ENCODE measurements at places on chromosomes 13 and 19. TPM values are rescaled to one million over a fixed set of nuclear protein-coding genes. Genes with fewer than 3 reads are reported as not detected.

GRCh38 chr19:48473161-48473966 lies 4.2 kb downstream of the CYTH2 start:
- peaks cover 11% of the 10 kb centered on the region for H3K4me1 ChIP-seq
- no peak overlapping the region for H3K27ac ChIP-seq
- no peak overlapping the region for H3K4me3 ChIP-seq
- DNase-seq: no peak

DNA sequence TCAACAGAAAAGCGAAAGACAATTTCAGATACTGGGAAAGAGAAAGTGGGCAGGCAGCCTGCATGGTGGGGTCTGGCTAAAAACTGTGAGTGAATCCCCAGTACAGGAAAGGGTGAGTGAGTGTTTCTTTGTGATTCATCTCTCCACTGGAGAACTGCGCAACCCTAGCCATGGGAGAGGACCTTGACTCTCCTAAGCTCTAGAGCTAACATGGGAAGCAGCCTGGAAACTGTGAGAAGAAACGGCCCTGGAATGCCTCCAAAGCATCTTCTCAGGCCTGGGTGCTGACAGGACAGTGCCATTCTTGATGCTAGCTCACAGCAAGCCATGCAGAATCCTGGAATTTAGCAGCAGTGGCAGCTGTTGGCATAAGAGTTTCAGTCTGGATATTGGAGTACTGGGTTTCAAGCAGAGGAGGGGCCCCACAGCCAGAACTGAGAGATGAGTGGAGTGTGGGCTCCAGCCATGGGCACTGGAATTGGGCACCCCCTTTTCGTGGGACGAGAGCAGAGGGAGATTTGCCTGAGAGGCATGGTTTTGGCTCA lies 18.7 kb upstream of the SLAIN1 start:
- no peak for DNase-seq
- H3K4me1 ChIP-seq: no peaks in the 10 kb centered on the region
- H3K27me3 ChIP-seq: peaks cover 39% of the 10 kb centered on the region
- no peak overlapping the region for H3K27ac ChIP-seq
- H3K4me3 ChIP-seq: no peak overlapping the region
- H3K36me3 ChIP-seq: no peaks in the 10 kb centered on the region

DNA sequence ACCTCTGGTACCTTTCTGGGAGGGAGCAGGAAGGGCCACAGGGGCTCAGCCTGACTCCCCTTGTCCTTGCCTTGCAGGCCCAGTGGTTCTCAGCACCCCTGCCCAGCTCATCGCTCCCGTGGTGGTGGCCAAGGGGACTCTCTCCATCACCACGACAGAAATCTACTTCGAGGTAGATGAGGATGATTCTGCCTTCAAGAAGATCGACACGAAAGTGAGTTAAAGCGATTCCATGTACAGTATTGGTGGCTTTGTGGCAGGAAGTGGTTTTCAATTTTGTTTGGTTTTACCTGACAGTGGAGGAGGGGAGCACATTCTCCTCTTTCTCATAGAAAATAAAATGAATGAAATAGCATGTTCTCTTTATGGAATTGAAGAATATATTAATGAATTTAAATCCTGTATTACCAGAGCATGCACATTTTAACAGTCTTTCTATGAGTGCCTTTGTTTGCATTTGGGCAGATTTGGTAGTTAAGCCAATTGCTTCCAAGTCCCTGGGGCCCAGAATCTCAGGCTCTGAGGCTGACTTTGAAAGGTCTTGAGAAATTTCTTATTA lies 4.1 kb downstream of the MAB21L1 start:
- peaks cover 9% of the 10 kb centered on the region for H3K36me3 ChIP-seq
- H3K27ac ChIP-seq: no peak overlapping the region
- DNase-seq: no peak
- peaks cover 87% of the 10 kb centered on the region for H3K27me3 ChIP-seq

DNA sequence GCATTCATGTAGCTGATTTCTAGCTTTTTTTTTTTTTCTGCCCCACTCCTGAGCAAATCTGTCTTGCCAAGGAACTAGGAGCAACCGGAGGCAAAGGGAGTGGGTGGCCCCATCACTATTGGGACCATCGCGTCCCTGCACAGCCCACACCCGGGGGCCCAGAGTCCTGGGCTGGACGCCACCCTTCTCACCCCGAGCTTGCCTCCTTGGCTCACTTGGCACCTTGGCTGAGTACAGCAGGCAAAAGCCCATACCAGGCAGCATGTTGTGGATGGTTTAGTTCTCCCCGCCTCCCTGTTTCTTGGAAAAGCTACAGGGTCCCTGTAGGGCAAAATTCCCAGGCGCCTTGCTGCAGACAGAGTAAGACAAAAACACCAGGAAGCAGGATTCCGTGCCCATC lies 13.7 kb downstream of the SMIM24 start:
- H3K36me3 ChIP-seq: peaks cover 4% of the 10 kb centered on the region
- H3K27ac ChIP-seq: peak overlapping the region; percentile 48
- H3K4me3 ChIP-seq: no peak overlapping the region
- DNase-seq: no peak

DNA sequence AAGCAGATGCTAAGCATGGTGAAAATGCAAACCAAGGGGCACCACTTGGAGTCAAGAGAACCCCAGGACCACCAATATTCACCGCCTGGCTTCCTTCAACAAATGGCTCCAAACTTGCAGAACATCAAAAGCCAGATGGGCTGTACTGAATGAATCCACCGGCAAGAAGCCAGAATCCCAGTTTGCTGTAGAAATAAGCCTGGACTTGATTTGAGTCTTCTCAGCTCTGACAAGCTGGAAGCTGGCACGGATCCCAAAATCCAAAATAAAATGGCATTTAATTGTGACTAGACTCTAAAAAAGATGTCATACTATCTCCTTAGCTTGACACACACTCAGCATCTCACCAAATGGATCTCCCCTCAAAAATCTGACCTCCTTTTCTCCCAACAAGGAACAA lies 11.9 kb downstream of the EFNB2 start:
- H3K27me3 ChIP-seq: peaks cover 50% of the 10 kb centered on the region
- no peak overlapping the region for H3K4me3 ChIP-seq
- no peak for DNase-seq
- H3K4me1 ChIP-seq: no peaks in the 10 kb centered on the region

The APBA3 gene
- 21.4 TPM for total RNA-seq

The TMPRSS9 gene
- not detected for total RNA-seq

The ERICH6B gene
- not detected for total RNA-seq

DNA sequence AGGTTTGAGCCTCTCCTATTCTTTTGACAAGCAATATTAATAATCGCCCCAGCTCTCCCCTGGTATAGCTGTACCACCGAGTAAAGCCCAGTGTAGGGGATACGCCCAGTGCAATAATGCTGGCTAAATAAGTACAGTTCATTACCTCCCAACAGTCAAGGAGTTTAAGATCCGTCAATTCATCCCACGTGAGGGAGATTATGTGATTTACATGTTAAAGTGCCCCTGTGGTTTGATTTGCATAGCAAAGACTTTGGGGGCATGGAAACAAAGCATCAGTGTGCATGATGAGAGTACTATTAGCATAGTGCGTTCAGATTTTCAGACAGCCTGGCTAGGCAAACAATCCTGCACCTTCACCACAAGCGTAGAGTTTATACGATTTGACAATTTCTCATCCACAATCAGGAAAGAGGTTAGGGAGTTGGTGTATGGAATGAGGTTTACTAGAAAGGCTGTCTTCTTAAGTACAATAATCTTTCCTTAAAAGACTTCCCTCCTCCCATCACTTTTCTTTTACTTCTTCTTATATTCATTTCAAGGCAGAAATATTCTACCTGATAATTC lies 754.0 kb downstream of the DIAPH3 start:
- H3K4me1 ChIP-seq: no peaks in the 10 kb centered on the region
- H3K27me3 ChIP-seq: no peaks in the 10 kb centered on the region
- no peak overlapping the region for H3K4me3 ChIP-seq
- no peak for DNase-seq
- H3K36me3 ChIP-seq: no peaks in the 10 kb centered on the region

- no peak overlapping the region for H3K27ac ChIP-seq
- no peak overlapping the region for H3K4me3 ChIP-seq
- no peaks in the 10 kb centered on the region for H3K27me3 ChIP-seq
- no peak for DNase-seq
- peaks cover 25% of the 10 kb centered on the region for H3K36me3 ChIP-seq
Measured at GRCh38 chr19:10137751-10138682, 18.3 kb upstream of the EIF3G start.

DNA sequence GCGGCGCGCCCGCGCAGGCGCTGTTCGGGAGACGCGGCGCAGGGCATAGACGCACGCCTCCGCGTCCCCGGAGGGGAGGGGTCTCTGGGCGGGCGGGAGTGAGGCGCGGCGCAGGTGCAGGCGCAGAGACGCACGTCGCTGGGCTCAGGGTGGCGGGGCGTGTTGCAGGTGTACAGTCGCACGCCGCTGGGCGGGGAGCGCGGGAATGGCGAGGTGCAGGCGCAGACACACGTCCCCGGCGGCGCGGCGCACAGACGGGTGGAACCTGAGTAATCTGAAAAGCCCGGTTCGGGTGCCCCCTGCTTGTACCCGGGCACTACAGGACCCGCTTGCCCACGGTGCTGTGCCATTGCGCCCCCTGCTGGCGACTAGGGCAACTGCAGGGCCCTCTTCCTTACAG lies 44.7 kb downstream of the PLPP2 start:
- no peaks in the 10 kb centered on the region for H3K36me3 ChIP-seq
- peak; percentile 47 for DNase-seq
- no peaks in the 10 kb centered on the region for H3K4me1 ChIP-seq
- H3K27me3 ChIP-seq: peaks cover 3% of the 10 kb centered on the region
- no peak overlapping the region for H3K4me3 ChIP-seq
- H3K27ac ChIP-seq: no peak overlapping the region

The NUP62 gene
- total RNA-seq: 164 TPM

- peaks cover 13% of the 10 kb centered on the region for H3K4me1 ChIP-seq
- no peaks in the 10 kb centered on the region for H3K27me3 ChIP-seq
- no peak overlapping the region for H3K4me3 ChIP-seq
Measured at GRCh38 chr13:45196096-45196495, 4.7 kb downstream of the KCTD4 start.

DNA sequence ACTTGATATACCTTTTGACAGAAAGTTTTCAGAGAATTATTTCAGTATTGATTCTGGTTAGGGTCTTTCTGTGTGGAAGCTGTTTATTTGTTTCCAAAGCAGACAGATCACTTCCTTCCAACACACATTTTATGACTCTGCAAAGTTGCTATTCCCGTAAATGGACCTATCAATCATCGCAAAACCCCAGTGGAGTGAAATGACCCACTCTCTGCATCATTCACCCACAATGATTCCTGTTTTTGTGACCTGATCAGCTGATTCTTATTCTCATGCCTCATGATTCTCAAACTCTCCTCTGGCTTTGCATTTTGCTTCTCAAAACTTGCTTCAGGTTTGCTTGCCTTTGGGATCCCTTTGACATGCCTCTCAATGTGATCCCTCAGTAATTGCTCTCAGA lies 453.7 kb downstream of the PCDH17 start:
- no peak overlapping the region for H3K27ac ChIP-seq
- H3K36me3 ChIP-seq: no peaks in the 10 kb centered on the region
- H3K4me3 ChIP-seq: no peak overlapping the region
- H3K27me3 ChIP-seq: no peaks in the 10 kb centered on the region

- no peak overlapping the region for H3K4me3 ChIP-seq
- no peaks in the 10 kb centered on the region for H3K36me3 ChIP-seq
- DNase-seq: no peak
- no peaks in the 10 kb centered on the region for H3K27me3 ChIP-seq
- H3K4me1 ChIP-seq: peaks cover 6% of the 10 kb centered on the region
- no peak overlapping the region for H3K27ac ChIP-seq
Measured at GRCh38 chr13:76668141-76668540, 218.1 kb downstream of the KCTD12 start.

DNA sequence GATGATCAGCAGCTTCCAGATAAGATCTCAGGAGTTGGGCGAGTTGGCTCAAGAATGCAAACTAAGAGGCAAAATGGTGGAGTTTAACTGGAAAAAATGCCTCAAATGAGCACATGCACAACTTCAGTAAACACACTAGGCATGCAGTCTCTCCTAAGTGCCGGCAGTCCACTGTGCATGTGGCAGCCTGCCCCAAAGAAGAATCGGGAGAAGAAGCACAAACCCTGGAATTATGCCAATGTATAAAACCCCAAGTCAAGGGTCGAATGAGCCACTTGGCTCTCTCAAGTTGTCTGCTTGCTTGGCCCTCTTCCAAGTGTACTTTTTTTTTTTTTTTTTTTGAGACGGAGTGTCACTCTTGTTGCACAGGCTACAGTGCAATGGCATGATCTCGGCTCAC lies 53.3 kb upstream of the SLITRK1 start:
- DNase-seq: no peak
- H3K27ac ChIP-seq: no peak overlapping the region

GRCh38 chr19:495402-496111 lies 729 bp upstream of the MADCAM1 start:
- H3K36me3 ChIP-seq: no peaks in the 10 kb centered on the region
- H3K4me1 ChIP-seq: peaks cover 4% of the 10 kb centered on the region

DNA sequence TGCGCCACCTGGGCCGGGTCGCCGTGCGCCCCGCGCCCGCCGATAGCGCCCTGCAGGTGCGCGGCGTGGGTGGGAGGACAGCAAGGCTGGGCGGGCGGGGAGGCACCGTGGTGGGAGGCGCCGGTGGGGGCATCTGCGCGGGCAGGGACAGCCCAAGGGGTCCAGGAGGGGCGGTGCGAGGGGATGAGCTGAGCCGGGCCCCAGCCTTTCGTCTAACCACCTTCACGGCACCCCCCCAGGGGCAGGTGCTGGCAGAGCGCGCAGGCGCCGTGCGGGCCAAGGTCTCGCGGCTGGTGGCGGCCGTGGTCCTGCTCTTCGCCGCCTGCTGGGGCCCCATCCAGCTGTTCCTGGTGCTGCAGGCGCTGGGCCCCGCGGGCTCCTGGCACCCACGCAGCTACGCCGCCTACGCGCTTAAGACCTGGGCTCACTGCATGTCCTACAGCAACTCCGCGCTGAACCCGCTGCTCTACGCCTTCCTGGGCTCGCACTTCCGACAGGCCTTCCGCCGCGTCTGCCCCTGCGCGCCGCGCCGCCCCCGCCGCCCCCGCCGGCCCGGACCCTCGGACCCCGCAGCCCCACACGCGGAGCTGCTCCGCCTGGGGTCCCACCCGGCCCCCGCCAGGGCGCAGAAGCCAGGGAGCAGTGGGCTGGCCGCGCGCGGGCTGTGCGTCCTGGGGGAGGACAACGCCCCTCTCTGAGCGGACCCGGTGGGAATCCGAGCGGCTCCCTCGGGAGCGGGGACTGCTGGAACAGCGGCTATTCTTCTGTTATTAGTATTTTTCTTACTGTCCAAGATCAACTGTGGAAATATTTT lies 3.1 kb downstream of the KISS1R start:
- H3K4me1 ChIP-seq: peaks cover 13% of the 10 kb centered on the region
- H3K27me3 ChIP-seq: no peaks in the 10 kb centered on the region
- H3K4me3 ChIP-seq: peak overlapping the region; percentile 79
- DNase-seq: peak; percentile 80
- no peak overlapping the region for H3K27ac ChIP-seq
- peaks cover 4% of the 10 kb centered on the region for H3K36me3 ChIP-seq

DNA sequence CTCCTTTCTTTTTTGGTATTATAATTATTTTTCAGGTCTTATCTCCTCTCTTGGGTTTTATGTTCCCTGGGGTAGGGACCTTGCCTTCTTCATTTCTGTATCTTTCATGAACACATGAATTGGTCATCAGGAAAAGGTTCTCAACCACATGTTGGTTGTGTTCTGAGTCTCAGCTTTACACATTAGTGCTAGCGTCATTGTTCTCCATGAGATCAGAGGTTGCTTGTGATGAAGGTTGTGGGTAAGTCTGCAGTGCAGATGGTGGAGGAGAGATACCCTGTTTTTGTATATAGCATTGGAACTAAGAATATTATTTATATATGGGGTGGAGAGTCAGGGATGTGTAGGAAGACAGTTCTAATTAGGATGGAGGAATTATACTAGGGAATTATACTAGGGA lies 24.5 kb upstream of the CEACAM8 start:
- H3K36me3 ChIP-seq: no peaks in the 10 kb centered on the region
- H3K4me1 ChIP-seq: no peaks in the 10 kb centered on the region
- H3K4me3 ChIP-seq: no peak overlapping the region
- peaks cover 12% of the 10 kb centered on the region for H3K27me3 ChIP-seq
- no peak overlapping the region for H3K27ac ChIP-seq
- DNase-seq: no peak

Data from activated naive CD8-positive, alpha-beta T cell treated with anti-CD3 and anti-CD28 coated beads for 36 hours (primary cell).